ENCODE measurements at places on chromosomes 12 and 14.

DNA sequence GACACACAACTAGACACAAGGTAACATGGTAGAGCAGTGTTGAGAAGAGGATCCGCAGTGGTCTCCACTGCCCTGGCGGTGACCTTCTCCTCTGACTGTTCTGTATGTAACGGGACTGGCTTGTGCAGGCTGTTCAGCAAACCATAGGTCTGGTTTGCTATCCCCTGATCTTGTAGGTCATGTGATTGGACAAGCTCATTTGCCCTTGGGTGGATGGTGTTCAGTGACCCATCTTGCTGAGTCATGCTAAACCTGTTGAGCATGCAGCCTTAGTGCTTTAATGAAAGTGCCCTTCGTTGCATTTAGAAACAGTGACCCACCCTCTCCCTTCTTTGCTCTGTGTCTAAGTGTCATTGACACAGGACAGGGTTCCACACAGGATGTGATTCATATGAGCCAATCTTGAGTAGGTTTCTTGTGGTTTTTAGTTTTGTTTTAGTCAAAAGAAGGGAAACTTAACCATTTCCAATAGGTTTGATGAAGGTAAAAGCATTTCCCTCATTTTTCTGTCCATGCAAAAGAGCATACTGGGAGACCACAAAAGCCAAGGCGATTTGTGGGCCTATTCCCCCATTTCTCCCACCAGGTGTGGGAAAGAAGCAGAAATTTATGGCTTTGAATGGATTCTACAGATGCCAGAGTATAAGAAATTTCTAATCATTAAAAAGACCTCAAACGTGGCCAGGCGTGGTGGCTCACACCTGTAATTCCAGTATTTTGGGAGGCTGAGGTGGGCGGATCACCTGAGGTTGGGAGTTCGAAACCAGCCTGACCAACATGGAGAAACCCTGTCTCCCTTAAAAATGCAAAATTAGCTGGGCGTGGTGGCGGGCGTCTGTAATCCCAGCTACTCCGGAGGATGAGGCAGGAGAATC lies 32.6 kb upstream of the HIF1A start:
- DNase-seq = peak; percentile 73

DNA sequence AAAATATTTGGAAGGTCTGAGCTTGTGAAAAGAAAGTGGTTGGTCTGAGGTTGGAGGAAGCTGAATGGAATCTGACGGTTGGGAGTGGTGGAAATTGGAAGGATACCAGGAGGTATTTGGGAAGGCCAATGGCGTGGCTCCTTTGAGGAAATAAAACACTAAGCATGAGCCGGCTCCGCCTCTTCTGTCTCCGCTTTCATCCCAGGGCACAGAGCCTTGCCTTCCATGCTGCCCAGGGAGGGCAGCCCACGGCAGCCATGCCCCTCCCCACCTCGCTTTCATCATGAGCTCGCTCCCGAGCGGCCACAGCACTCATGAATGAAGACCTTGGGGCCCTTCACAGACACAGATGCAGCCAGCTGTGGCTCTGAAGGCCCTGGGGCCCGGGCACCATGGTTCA lies 36.2 kb downstream of the HSP90AA1 start:
- DNase-seq = no peak

DNA sequence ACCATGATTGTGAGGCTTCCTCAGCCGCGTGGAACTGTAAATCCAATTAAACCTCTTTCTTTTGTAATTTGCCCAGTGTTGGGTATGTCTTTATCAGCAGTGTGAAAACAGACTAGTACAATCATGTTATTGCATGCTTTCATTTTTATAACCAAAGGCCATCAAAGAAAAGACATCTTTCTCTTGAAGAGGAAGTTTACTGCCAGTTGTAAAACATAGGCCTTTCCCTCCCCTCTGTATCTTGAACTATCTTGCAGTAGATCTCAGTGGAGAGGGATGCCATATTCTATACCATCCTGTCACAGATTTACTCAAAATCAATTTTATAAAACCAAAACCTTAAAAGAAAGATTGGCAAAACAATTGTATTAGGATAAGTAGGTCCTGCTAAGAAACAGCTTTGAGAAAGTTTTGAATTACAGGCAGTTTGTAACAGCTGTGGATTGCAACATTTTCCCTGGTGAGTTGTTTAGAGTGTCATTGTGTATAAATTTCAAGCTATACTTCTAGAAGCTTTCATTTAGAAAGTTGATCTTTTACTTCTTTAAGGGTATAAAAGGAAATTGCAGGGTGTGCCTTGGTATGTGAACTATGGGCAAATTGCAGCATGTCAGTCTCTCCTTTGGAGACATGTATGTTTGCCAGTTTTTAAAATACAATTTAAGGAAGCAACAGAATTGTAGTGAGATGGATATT lies 128.0 kb downstream of the ATP23 start:
- no peak for DNase-seq

DNA sequence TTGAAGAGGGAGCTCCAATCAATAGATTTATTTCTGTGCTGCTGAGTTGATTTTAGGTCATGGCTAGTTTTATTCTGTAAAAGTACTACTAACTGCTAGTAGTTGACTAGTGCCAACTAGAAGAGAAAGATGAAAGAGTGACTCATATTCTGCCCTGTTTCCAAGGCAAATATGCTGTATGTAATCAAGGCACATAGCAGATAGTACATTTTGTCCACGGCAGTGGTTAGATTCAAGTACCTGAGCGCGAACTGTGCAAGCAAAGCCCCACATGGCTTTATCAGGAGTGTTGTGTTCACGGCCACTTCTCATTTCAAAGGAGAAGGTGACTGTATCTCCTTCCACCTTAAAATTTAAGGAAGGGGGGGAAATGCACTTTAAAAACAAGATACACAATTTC lies 126.8 kb downstream of the TRAFD1 start:
- DNase-seq = no peak

DNA sequence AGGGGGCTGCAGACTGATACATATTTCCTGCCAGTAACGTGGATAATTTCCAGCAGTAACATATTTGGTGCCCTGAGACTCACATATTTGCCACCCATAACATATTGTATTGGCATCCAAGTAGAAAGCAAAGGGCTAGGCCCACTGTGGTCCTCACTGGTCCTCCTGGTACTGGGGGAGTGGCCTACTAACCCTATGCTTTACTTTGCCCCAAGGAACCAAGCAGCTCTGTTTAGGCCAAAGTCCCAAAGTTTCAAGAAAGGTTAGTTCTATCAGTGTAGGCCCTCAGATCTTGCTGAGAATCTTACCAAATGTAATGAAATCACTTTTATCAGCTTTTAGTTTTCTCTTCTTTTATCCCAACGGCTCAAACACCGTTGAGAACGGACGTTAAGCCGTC lies 35.4 kb upstream of the NAP1L1 start:
- DNase-seq = no peak

DNA sequence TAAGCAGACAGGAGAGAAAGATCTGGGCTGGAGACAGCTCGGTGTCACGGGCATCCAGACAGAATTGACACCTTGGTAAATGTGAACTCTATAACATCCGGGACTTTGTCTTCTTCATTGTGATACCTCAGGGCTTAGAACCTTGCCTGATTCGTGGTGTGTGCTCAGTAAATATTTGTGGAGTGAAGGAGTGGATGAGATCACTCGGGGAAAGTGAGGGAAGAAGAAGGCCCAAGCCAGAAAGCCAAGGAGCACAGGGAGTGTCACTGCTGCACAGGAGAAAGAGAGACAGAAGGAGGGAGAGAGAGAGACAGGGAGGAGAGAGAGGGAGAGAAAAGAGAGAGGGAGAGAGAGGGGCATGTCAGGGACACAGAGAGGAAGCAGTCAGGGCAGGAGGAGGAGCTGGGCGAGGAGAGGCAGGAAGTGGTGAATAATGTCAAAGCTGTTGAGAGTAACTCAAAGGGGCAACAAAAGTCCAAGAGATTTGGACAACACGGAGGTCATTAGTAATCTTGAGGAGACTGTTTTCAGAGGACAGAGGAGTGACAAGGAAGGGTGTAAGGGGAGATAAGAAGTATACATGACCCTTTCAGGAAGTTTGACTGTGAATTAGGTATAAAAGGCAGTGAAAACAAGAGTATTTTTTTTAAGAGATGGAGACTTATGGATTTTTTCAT lies 141.6 kb upstream of the MAX start:
- peak; percentile 51 for DNase-seq

DNA sequence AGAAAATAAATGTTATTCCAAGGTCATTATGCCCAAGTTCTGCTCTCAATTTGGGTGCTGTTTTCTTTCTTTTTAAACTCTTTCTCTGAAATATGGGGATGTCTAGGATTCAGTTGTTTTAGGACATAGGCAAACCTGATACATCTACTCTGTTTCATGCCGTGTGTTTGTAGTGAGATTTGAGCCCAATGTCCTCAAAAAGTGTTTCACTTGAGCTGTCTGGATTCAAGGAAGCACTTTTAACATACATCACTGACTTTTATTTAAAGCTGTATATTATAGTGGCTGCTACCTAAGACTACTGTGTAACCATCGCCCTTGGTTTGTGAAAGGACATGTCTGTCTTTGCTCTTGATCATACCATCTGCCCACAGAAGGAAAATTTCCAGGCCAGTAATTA lies 709.3 kb upstream of the STXBP6 start:
- no peak for DNase-seq

GRCh38 chr12:107163413-107163812 lies 70.1 kb upstream of the CRY1 start:
- no peak for DNase-seq

- peak; percentile 84 for DNase-seq
These were observed 1030.4 kb downstream of the TMEM121 start for GRCh38 chr14:106556665-106557289.

DNA sequence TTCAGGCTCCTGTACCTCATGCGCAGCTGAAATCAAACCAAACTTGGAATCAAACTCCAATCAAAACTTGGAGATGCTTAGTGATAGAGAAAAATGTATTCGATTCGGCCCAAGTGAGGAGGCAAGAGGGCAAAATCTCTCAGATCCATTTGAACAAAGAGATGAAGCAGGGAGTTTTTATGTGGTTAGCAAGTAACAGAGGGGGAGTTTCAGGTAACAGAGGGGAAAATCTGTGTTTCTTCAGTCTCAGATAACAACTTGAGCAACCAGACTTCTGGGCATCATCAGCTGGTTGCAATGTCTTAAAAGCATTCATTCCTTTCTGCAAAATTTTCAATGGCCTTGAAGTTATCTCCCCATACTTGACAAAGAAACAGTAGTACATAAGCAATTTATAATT lies 245.1 kb upstream of the AVPR1A start:
- DNase-seq = no peak

GRCh38 chr14:65237941-65238340 lies 135.6 kb upstream of the MAX start:
- DNase-seq = no peak

- no peak for DNase-seq
These were observed 7.4 kb upstream of the GAS2L3 start for GRCh38 chr12:100565987-100566545.

DNA sequence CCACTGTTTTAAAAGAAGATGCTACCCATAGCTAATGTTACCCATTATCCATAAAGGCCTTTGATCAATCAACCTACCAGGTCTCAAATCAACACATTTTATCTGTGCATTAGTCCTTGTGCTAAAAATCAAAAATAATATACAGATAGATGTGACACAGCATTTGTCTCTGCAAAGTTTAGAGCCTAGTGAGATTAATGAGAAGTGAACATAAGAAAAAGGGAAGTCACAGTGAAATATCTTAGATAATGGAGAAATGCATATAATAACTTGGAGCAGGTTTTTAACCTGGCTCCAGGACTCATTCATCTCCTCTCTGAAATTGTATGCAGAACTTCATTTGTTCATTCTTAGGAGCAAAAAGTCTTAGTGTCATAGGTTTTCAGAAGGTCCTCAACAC lies 7.2 kb downstream of the PDE3A start:
- DNase-seq = no peak

DNA sequence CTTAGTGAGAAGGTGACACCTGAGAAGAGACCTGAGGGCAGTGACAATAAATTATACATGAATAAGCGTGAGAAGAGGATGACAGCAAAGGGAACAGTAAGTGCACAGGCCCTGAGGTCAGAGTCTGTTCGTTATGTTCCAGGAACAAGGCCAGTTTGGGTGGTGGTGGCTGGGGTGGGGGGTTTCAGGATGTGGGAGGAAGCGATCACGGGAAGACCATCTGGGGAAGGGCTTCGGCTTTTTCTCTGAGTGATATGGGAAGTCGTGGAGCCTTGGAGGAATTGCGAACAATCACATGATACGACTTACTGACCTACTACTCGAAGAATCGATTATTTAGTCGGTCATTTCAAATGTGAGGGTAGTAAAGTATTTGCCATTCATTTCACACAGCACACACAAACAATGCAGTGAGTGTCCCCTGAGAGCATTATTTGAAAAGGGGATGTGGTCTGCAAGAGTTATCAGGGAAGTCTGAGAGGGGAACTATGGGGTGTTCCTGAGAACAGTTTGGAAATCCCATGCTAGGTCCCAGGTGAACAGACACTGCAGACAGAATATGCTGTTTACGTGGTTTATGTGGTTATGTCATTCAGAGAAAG lies 94.7 kb downstream of the SLC38A1 start:
- no peak for DNase-seq

DNA sequence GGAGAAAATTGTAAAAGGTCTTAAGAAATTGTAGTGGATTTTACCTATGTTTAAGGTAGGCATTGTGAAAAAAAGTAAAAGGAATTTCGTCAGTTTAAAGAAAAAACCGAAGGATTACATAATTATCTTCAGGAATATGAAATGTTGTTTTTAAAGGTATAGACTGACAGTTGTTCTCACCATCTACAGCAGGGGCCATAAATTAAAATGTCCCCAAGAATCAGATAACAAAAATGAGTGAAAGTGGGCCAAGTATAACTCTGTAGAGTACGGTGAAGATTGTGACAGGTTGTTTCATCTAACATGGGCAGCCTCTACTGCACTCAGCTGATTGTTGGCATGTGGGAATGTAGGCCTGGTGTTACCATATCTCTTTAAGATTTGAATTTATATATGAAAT lies 38.3 kb downstream of the YLPM1 start:
- no peak for DNase-seq

GRCh38 chr12:123488539-123489230 lies 30.7 kb downstream of the SNRNP35 start:
- no peak for DNase-seq

GRCh38 chr12:102539651-102540553 lies 59.5 kb upstream of the IGF1 start:
- DNase-seq = no peak

- no peak for DNase-seq
These were observed 75.9 kb downstream of the IFT81 start for GRCh38 chr12:110200124-110200417.

- DNase-seq = no peak
These were observed 73.6 kb downstream of the SRGAP1 start for GRCh38 chr12:63917864-63918799.

GRCh38 chr12:6688543-6688998 lies 604 bp downstream of the ZNF384 start:
- peak; percentile 58 for DNase-seq

GRCh38 chr14:60656686-60657455 lies 7.6 kb upstream of the SIX1 start:
- DNase-seq = peak; percentile 36

GRCh38 chr14:95301527-95302187 lies 18.1 kb downstream of the CLMN start:
- DNase-seq = no peak

DNA sequence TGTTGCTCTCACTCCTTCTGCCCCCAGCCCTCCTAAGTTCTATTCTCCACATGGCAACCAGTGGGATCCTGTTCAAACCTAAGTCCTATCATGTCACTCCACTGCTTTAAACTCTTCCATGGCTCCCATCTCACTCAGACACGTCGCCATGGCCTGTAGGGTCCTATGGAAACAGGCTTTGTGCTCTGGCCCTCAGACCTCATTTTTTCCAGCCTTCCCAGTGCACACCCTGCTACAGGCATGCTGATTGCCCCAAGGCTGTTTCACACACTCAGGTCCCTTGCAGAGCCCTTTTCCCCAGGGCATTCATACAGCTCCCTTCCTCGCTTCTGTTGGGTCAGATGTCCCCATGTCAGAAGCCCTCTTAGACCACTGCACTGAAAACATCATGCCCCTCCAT lies 11.2 kb upstream of the MED13L start:
- no peak for DNase-seq
